ENCODE measurements at places on chromosomes 11 and 22.
A peak's percentile ranks its signal among the peaks of the same experiment; 100 is the strongest.

GRCh38 chr22:25139062-25139461, 60.6 kb upstream of the CRYBB3 start:
- no peak for DNase-seq

GRCh38 chr11:100970283-100971164, 159.1 kb downstream of the PGR start:
- no peak for DNase-seq

GRCh38 chr11:72683782-72684200, 9.6 kb upstream of the PDE2A start:
- no peak for DNase-seq

DNA sequence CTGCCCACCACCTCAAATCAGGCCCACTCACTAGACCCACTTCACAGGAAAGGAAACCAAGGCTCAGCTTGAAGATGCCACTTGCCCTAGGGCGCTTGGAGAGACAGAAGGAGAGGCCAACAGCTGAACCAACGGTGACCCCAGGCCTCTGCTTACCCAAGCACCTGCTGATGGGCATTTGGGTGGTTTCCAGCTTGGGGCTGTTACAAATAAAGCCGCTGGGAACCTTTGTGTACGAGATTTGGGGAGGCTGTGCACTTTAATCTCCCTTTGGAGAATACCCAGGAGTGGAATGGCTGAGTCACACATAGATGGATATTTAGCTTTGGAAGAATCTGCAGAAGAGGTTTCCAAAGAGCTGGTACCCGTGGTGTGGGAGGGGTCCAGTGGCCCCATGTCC, 50.9 kb upstream of the LINC01488 start:
- DNase-seq = no peak

- DNase-seq = no peak
Measured at GRCh38 chr11:2897048-2897447, 11.5 kb upstream of the CDKN1C start.

DNA sequence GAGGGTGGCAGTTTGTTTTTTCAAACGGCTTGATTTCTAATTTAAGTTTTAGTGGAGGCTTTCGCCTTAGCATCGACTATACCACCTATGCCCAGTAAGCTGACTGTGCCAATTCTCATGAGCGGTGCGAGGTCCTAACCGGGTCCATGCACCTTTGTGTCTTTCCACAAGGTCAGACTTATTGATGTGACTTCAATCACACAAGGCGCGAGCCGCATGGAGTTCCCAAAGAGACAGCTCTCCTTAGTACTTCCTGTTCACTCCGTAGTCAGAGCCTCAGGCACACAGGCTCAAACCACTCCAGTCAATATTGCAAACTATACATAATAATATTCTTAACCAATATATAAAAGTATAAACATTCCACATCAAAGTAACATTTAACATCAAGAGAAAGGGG, 18.2 kb downstream of the ST14 start:
- no peak for DNase-seq

DNA sequence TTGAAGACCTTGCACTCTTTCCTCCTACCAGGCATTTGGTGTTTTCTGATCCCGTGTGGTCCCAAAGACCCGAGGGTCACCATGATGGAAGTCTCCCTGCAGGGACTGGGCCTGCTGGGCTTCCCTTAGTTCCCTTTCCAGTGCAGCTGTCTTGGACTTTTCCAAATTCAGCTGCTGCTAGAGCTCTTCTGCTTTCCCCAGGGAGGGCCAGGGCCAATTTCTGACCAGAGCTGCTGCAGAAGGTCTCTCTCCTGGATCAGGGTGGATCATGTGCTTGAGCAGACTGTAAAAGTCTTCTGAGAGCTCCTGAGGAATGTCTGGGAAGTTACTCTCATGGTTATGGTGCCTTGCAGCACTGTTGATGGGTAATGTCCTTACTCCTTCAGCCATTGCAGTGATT, 23.2 kb downstream of the LDLRAD3 start:
- no peak for DNase-seq

- no peak for DNase-seq
Measured at GRCh38 chr22:44574640-44575380, 76.8 kb upstream of the RTL6 start.

DNA sequence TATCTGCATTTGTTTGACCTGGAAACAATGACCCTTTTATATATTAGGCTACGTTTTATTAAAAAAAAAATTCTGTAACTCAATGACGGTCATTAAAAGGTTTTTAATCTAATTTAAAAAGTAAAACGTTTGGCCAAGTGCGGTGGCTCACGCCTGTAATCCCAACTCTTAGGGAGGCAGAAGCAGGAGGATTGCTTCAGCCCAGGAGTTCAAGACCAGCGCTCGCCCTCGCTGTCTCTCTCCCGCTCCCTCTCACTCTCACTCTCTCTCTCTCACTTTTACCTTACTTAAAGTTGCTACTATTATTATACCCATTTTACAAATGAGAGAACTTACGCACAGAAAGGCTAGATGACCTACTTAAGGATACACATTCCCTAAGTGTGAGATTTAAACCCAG, 814 bp upstream of the NARS2 start:
- no peak for DNase-seq

GRCh38 chr11:65432686-65433582, 10.3 kb downstream of the NEAT1 start:
- DNase-seq = no peak

- no peak for DNase-seq
Measured at GRCh38 chr22:17705546-17705945, 67.0 kb downstream of the BCL2L13 start.

DNA sequence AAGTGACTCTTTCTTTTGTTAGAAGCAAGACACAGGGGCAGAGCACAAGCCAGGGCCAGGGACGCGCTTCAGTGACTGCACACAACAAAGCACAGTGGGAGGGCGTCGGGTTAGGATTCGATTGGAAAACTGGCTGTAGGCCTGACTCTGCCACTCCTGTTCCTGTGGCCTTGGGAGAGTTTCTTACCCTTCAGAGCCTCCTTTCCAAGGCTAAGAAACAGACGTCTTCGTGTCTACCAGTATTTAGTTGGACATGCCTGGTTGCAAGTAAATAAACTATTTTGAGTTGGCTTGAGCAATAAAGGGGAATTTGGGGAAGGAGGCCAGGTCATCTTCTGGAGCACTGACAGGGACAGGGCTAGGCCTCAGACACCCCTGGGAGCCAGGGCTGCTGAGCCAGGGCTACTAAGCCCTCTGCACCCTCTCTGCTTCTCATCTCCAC, 549.1 kb downstream of the INSC start:
- no peak for DNase-seq

DNA sequence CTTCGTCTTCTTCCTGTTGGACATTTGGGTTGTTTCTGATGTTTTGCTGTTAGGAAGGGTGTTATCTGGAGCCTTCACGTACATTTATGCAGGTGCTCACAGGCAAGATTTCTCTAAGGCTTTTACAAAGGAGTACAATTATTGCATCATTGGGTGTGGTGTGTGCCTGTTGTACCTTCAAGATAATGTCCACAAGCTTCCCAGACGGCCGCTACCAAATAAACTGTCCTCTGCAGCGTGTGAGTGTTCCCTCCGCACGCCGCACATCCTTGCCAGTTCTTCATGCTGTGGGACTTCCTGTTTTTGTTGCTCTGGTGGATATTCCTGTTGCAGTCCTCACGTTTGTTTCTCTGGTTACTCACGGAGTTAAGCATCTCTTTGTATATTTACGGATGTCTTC, 133.3 kb downstream of the TBC1D22A start:
- no peak for DNase-seq

- DNase-seq = no peak
Measured at GRCh38 chr11:118715837-118716260, 36.4 kb upstream of the TREH start.

DNA sequence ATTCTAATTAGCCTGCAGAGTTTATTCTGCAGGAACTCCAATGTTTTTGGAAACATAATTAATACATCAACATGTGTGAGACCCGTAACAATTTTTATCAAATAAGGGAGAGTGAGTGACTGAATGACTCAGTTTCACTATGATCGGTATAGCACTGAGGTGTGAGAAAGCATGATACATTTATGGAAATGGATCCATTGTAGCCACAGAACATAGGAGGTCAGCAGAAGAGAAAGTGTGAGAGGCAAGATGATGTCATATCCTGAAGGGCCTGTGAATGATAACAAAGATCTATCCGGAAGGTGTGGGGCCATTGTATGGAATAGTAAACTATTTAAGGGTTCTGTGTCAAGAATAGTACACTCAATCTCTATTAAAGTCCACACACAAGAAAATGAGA, 1406.1 kb upstream of the TENM4 start:
- DNase-seq = no peak

DNA sequence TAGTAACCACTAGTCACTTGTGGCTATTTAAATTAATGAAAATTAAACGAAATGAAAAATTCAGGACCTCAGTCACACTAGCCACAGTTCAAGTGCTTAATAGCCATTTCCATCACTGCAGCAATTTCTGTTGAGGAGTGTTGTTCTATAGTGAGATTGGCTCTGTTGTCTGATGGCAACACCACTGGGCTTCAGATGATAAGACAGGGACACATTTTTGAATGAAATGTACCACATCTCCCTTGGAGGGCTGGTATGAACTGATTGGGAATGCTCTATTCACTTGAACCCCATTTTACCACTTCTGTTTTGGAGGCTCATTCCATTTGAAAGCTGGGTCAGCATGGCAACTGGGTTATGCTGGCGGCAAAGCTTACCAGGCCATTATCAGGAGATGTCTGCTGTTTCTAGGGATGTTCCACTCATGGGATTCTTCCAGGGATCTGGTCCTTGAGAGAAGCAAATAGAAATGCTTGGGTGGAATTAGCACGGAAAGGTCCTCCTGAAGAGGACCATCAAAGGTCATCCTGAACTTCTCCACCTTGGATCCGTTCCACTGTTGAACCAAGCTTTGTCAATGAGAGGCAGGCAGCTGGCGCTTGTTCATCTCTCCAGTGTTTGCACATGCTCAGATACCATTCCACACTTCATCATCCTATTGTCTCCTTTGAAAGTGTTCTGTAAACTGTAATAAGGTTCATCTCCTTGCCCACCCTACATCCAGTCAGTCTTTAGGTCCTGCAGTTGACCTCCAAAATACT, 7.6 kb downstream of the AMOTL1 start:
- DNase-seq = no peak

DNA sequence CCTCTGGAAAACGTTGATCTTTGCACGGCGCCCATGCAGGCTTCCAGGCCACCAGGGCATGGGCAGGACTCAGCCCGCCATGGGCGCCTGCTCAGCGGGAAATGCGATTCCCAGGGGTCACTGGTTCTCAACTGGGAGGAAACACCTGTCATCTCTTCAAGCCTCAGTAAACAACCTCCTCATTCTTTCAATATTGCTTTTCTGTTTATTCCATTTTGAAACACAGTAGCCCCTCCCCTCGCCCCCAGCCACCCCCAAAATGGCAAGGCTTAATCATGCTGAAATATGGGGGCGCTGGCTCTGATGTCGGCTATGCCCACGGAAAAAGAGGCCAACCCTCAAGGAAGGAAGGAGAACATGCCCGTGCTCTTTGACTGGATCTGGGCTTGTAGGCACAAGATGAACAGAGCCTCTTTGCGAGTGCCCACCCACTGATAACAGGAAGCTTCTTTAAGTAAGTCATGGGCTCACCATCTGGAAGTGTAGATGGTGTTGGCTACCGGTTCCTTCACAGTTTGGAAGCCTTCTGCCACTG, 594 bp upstream of the POU2AF1 start:
- DNase-seq = no peak

- no peak for DNase-seq
Measured at GRCh38 chr11:133323354-133323753, 208.9 kb downstream of the OPCML start.

- DNase-seq = no peak
Measured at GRCh38 chr11:35304900-35305460, 114.4 kb downstream of the SLC1A2 start.

GRCh38 chr22:43110927-43111623, 525 bp downstream of the BIK start:
- no peak for DNase-seq

DNA sequence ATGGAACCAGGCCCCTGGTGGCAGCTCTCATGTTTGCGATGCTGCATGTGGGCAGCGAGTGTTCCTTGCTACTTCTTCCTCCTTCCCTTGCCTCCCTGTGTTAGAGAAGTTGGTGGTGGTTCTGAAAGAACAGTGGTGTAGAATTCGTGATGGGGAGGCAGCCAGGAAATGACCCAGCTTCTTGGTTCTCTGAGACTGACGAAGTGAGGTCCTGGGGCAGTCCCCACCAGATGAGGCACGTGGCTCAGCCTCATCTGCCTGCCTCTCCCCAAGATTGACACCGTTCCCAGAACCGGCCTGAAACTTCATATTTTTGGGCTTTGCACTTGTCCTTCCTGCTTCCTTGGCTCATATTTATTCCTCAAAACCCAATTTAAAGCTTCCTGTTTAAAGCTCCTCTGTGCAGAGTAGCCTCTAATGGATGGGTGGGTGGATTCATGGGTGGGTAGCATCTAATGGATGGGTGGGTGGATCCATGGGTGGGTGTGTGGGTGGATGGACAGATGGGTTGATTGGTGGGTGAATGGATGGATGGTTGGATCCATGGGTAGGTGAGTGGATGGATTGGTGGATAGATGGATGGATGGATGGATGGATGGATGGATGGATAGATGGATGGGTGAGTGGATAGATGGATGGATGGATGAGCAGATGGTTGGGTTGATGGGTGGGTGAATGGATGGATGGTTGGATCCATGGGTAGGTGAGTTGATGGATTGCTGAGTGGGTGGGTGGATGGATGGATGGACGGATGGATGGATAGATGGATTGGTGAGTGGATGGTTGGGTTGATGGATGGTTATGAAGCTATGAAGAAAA, 77.3 kb upstream of the ATXN10 start:
- DNase-seq = no peak

DNA sequence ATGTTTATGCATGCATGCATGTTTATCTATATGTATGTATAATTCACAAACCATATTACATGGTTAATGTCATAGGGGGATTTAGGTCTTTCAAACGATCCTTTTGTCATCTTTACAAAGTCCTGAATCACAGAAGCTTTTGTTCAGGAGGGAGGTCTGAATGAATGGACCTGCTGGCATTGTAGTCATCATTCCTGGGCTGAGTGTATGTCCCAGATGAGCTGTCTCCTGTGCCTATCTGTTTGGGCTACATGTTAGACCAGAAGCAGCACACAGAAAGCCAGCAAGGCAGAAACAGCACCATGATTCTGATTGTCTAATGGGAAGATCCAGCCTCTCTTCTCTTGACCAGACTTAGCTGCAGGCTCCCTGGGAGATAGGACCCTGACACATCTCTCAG, 69.5 kb downstream of the ADM start:
- DNase-seq = no peak

DNA sequence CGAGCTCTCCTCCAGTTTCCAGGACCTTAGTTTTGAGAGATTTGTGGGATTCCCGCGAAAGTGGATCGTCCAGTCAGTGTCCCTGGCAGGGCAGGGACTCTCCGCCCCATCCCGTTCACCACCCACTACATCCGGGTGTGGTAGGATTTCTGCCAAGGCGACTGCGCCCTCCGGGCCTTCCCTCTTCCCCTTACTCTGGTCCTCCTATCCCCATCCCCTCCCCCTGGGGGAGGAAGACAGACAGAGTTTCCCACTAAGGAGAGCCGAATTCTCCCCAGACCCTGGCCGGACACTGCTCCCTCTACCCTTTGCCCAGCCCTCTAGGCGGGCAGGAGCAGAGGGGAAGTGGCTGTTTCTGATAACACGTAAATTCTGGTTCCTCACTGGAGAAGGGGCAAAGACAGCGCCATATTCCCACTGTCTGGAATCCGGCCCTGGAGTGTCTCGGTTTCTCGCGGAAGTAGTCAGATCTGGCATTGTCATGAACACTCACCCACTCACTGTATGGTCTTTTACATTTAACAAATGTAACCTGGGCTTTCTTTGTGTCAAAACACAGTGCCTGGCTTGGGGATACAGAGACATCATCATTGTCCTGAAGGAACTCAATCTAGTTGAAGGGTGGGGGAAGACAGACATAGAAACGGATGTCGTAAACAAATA, 1.1 kb upstream of the NECTIN1 start:
- peak; percentile 79 for DNase-seq

Data from coronary artery (tissue), 2 donors.